ENCODE measurements at places on chromosomes 2 and 18.
A peak's percentile ranks its signal among the peaks of the same experiment; 100 is the strongest.

- no peak for DNase-seq
These were observed 436.4 kb downstream of the EIPR1 start for GRCh38 chr2:2941205-2941604.

GRCh38 chr2:32553829-32554432 is 73.9 kb upstream of the TTC27 start:
- DNase-seq = no peak

DNA sequence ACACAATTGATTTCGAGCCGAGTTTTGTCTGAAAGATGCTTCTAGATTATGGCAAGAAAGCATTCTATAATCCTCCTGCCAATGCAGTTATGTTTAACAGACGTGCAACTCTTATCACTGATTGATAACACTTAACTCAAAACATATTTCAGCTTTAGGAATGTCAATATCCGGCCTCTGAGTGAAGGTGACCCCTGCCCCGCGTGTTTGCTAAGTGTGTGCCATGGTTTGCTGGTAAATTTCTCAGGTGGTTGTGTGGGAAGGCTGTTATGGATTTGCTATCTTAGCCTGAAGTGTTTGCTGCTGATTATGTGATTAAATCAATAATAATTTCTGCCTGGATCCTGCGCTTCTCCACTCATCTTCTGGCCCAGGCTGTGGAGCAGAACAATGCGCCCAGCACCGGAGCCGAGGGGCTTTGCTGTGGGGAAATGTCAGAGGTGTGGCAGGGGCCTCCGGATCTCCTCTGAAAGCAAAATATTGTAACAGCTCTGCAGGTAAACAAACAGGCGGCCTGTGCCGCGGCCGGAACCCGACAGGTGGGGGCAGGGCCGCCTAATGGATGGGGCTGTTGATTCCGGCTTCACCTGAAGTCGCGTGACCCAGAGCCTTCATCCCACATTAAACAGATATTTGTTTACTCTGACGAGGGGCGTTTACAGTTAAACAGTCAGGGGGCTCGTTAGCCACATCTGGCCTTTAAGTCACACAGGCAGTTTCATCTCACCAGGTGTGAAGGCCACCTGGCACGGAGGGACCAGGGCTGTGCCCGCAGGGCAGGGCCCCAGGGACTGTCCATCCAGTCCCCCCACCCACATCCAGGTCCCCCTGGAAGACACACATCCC is 210.7 kb upstream of the SALL3 start:
- no peak for DNase-seq

GRCh38 chr2:120851116-120851773 is 115.6 kb downstream of the GLI2 start:
- DNase-seq = no peak

DNA sequence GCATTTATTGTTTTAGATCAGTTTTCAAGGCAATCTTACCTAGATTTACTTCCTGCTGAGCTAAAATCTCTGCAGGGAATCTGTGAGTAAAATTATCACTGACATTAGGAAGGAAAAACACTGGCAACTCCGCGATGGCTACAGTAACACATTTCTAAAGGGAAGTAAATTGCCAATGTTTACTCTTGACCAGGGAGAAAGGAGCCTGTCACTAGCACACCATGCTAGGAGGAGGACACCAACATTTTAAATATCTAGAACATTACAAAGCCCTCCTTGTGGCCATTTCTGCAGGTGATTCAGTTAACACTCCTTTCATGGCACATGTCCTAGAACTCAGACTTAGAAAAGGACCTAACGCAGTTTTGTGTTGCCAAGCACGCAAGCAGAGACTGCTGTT is 58.4 kb downstream of the TCF4 start:
- DNase-seq = no peak

- DNase-seq = peak; percentile 13
These were observed 31.3 kb upstream of the RAPGEF4 start for GRCh38 chr2:172704072-172704936.

DNA sequence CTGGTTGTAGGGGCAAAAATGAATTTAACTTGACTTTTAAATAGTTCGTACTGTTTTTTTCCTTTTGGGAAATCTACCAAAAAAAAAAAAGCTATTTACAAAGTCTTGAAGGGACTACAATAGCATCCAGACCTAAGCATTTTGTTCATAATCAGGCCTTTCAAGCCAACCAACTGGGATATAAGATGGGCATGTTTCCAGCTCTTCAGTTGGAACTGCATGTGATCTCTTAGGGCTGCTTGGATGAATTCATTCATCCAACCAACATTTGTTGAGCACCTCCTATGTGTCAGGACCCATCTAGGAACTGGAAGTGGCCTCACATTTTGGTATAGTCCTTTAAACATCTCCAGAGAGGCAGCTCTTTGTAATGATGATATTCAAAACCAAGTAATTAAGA is 98.6 kb downstream of the AAK1 start:
- no peak for DNase-seq

GRCh38 chr2:99444222-99444621 is 45.6 kb downstream of the REV1 start:
- DNase-seq = no peak

DNA sequence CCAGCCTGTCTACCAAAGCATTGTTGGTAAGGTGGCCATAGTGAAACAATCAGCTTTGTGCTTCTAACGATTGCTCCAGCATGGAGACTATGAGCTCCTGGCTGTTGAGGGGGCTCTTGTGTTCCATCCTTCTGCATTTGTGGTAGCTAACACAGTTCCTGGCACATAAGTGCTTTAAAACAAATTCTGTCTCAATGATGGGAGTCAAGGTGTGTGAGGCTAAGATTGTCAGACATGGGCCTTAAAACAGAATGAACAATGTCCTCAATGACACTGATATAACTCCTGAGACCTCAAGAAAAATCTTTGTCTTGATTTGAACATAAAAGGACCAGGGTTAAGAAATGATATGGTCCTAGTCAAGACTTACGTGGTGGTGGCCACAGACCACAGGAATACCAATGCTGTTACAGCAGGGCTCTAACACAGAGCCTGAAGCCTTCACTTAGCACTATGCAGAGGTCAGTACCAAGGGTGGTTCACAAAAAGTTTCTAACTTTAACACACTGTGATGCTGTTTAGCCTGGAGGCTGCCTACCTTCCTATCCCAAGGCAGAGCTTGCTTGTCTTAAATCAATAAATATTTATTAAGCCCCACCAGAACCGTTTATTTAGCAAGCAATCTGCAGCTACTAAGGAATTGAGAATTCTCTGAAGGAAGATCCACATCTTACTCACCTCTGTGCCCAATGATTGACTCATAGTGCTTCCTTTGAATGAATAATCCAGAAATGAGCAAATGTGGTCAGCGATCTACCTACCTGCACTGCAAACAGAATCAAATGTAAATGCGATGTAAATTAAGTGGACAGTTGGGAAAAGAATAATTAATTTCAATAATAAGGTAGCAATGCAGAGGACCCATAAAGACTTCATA is 35.1 kb downstream of the EVA1A start:
- DNase-seq = no peak

DNA sequence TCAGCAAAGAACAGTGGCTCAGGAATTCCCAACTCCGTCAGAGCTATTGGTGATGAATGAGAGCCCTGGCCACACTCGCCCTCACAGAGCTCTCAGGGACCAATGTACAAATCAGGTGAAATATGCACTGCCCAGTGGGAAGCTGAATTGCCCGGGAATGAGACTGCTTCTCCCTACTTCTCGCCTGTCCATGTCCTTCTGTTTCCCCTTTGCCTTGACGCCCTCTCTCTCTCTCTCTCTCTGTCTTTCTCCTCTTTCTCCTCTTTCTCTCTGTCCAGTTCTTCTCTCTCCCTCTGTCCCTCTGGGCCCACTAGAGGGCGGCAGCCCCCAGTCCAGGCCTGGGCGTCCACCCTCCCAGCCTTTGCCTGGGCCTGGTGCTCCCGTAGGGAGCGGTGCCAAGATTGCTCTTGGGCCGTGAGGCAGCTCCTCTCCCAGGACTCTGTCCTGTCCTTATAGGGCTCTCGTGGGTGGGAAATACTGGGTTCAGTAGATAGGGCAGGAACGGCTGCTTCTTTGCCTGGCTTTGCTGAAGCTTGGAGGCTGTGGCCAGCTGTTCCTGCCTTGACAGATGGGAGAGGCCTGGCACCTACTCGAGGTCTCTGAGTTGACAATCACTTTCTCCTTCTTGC is 28.4 kb upstream of the PUM2 start:
- peak; percentile 41 for DNase-seq

DNA sequence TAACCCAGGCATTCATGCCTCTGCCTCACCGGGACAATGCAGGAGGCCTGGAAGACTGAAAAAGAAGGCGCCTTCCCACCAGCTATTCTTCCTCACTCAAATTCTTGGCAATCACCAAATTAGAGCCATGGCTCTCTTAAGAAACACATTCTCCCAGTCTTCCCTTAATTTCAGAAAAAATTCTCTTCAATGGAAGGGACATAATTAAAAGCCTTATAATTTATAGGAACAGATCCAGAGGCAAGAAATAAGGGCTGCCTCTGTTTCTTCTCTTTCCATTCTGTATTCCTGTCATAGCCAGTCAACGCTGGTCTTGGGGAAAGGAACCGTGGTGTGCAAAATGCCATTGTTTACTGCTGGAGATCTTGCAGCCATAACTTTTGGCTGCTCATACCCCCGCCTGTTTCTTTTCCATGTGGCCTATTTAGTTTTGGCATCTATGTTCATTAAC is 32.8 kb downstream of the DTNA start:
- DNase-seq = no peak

- DNase-seq = no peak
These were observed 52.7 kb upstream of the PELI1 start for GRCh38 chr2:64196963-64197362.

GRCh38 chr2:218734190-218734975 is 23.7 kb downstream of the TTLL4 start:
- DNase-seq = no peak

DNA sequence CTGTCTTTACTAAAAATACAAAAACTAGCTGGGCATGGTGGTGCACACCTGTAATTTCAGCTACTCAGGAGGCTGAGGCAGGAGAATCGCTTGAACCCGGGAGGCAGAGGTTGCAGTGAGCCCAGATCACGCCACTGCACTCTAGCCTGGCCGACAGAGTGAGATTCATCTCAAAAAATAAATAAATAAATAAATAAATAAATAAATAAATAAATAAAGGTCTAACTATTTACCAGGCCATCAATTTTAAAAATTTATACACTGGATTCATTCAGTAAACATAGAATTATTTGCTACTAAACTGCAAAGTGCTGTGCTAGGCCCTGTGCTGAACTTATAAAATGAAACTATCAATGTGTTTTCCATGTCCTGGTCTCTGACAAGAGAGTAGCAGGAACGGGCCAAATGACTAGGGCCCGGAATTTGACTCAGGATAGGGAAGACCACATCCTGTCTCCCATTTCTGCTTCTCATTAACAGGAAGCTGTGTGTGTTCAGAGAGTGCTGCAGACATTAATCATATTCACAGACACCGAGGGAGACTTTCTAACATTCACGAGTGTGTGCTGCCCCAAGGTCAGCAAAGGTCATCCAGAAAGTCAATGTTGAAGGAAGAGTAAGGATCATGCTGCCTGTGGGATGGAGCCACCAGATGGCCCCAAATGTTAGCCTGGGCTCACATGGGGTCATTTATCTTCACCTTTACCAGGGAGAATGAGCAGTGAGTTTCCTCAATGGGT is 95.8 kb downstream of the SPP2 start:
- DNase-seq = no peak

GRCh38 chr2:238134393-238134785 is 4.1 kb upstream of the KLHL30 start:
- DNase-seq = no peak

GRCh38 chr2:239261356-239261755 is 139.5 kb downstream of the HDAC4 start:
- no peak for DNase-seq

- no peak for DNase-seq
These were observed 109.7 kb downstream of the CD8B2 start for GRCh38 chr2:106596844-106597243.

- DNase-seq = no peak
These were observed 24.1 kb downstream of the ADNP2 start for GRCh38 chr18:80133124-80133523.

DNA sequence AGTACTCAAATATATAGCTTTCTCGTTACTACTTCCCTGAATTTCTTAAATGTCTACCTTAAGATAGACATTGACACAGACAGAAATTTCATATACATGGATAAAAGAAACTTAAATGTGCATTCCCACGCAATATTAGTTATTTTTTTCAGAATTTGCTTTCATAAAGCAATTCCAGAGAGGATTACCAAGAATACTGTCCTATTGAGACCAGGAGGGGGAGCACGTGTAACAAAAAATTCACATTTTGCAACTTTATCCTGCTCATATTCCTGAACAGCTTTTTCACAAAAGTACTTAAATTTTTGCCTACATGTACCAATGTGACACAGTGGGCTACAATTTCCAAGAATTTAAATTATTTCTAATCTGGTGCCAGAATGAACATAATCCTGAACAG is 30.7 kb upstream of the ERCC3 start:
- no peak for DNase-seq

- DNase-seq = no peak
These were observed 168.2 kb downstream of the KCNS3 start for GRCh38 chr2:18046558-18047212.

DNA sequence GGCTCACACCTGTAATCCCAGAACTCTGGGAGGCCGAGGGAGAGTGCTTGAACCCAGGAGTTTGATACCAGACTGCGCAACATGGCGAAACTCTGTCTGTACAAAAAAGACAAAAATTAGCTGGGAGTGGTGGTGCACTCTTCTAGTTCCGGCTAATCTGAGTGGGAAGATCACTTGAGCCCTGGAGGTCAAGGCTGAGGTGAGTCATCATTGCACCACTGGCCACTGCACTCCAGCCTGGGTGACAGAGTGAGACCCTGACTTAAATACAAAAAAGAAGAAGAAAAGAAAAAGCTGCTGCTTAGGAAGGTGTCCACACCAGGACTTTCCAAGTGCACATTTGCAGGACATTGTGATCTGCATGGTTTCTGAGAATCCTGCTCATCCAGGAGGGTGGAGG is 16.4 kb downstream of the SKOR2 start:
- no peak for DNase-seq

- no peak for DNase-seq
These were observed 67.2 kb downstream of the POLR1A start for GRCh38 chr2:86038291-86039081.

DNA sequence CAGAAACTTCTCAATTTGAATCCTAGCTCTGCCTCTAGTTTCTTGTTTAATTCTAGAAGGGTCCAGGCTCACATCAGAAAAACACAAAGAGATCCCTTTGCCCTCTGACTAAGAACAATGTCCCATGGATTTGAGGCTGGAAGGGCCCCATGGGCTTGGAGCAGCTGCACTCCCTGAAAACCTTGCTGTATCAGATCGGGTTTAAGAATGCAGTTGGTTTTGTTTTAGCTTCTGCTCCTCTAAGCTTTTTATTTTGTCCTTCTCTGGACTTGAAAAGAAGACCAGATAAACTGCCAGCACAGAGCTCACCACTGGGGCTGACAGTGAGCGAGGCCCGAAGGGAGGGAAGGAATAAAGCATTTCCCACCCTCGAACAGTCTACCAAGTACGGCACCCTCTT is 69.2 kb upstream of the WIPF1 start:
- no peak for DNase-seq

- no peak for DNase-seq
These were observed 3.9 kb downstream of the NEB start for GRCh38 chr2:151730262-151730975.
